Kidney capillary endothelial cell (primary cell): ENCODE measurements at places on chromosomes 7 and 10.
A peak's percentile ranks its signal among the peaks of the same experiment; 100 is the strongest.

DNA sequence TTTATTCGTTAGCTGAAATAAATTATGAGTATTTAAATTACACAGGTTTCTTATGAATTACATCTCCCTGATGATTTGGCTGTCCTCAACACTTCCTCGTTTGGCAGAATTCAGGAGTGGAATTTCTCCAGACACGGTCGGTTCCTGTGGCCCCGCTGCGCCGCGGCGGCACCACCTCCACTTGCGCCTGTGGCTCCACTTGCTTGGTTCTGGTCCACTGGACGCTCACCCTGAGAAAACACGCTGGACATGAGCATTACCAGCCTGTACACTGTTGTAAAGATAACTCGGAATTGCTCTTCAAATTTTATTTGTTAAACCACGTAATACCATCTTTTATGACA is 85.3 kb downstream of the ZNF33B start:
- no peak for DNase-seq

- DNase-seq = no peak
These were observed 89.8 kb downstream of the SEMA3A start for GRCh38 chr7:84104826-84105225.

- DNase-seq = no peak
These were observed 708 bp upstream of the GPR85 start for GRCh38 chr7:113087071-113087998.

GRCh38 chr7:90461219-90461618 is 8.2 kb upstream of the PTTG1IP2 start:
- DNase-seq = no peak

DNA sequence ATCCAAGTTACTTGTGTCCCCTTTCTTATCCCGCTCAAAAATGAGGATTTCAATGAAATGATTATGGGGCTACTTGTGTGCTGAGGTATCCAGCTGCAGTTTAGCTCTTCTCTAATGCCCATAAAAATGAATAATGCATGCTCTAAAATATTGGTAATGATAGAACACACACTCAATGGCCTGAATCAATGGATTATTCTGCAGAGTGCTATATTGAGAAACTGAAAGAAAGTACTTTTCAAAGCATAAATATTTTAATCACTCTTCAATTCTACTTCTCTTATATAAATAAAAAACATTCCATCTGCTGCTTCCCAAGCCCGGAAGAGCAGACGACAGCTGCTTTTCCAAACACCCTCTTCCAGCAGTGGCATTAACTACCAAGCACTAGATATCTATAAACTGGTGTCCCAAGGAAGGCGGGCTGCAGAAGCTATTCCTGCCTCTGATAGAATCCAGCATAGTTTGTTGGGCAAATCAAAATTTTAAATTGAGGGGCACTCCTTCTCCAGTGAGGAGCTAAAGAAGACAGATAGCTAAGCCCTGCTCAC is 284.9 kb upstream of the AOAH start:
- no peak for DNase-seq

DNA sequence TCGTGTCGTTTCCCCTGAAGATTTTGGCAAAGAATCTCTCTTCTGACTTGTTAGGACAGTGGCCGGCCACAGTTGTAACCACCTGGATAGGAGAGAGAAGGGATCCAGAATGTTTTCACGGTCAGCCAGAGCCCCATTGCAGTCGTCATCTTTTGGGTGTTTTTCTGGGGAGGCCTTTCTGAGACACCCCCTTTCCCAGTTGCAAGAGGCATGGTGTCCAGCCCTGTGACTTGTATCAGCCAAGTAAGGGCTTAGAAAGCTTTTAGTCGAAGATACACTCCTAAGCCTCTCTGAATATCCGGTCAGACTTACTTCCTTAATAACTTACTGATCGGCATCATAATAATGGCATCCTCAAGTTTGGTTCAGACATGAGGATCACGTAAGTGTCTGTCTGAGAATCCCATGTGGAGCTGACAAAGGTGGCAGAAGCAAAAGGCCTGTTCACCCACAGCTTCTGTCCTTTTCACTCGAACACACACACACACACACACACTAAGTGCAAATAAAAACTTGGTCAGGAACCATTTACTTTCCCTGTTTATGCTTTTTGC is 435.7 kb upstream of the GALNT17 start:
- peak; percentile 21 for DNase-seq

- DNase-seq = peak; percentile 90
These were observed 74.6 kb downstream of the PAXIP1 start for GRCh38 chr7:154928136-154929005.

DNA sequence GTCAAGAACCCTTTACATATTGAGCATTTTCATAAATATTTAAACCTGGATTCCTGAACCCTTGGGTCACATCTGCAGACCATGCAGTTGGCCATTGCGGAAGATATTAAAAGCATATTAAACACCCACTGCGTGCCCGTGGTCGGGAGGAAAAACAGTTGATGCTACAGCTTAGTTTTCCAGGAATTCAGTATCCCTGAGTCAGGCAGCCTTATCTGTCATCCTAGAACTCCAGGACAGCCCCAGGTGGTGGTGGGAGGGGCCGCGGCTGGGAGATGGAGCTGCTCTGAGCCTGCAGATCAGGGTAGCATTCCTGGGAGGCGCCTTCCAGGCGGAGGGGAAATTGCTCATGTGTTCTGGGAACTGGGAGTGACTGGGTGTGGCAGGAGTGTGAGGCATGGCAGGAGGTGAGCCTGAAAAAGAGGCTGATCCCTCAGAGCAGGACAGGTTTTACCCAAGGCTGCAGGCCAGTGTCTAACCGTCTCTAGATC is 222.9 kb upstream of the SH2B2 start:
- DNase-seq = peak; percentile 24

DNA sequence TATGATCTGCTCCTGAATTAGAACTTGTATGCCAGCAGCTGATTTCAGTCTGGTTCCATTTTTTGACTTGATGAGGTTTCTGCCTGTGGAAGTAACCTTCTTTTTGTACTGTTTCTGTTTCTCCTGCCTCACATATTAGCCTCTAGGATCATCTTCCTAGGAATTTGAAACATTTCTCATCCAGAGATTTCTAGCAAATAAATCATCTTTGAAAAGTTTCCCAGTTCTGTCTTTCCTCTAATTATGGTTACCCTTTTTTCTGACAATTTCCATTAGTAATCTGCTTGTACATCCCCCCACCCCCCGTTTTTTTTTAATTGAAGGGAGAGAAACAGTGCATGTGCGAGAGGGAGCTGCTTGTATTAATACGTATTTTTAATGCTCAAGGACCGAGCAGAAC is 92.2 kb downstream of the NRF1 start:
- no peak for DNase-seq

DNA sequence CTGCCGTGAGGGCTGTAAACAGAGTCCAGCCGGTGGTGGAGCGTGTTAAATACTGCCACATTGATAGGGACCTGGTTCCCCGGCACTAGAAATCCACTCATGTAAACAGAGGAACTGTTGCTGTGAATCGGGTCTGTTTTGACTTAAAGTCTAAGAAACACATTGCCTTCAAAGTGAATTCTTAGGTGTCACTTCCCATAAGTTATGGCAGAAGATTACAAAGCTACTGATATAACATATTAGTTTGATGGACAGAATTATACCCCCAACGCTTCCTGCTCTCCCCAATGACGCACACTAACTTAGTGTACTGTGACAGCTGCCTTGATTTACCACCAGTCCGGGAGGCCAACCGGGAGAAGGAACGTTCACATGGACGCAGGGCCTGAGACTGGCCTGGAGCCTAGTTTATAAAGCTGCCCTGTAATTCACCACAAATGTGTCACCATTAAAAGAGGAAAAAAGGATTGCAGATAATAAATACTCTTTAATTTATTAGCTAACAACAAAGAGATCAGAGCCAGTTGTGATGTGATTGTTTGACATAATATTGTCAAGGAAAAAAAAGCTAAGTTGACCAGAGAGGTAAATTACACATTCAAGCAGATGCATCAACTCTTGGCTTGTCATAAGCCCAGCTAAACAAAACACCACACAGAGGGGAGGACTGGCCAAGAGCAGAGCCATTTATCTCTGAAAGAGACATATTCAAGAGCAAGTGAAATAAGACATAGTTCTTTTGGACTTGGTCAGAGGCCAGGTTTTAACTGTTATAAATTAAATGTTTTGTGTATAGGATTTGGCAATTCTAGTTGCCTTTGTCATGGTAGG is 820.6 kb downstream of the LRMDA start:
- DNase-seq = peak; percentile 37

DNA sequence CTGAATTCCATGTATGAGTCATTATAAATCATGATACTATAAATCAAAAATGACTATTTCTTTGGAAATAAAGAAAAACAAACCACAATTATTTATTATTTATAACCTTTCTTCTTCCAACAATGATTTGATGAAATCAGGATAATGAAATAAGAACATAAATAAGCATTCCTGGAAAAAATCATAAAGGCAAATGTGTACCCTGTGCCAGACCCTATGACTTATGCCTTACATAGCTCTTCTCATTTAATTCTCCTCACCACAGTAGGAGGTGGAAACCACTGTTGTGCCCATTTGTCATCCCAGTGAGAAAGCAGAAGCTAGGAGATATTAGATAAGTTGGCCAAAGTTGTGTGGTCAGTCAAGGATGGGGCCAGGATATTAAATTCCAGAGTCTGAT is 255.1 kb downstream of the DOCK4 start:
- DNase-seq = no peak
